ENCODE measurements at places on chromosomes 6 and 20.

GRCh38 chr20:24432046-24432442, 37.4 kb upstream of the SYNDIG1 start:
- DNase-seq: no peak

- no peak for DNase-seq
These were observed 63.8 kb downstream of the TPD52L1 start for GRCh38 chr6:125217369-125217768.

DNA sequence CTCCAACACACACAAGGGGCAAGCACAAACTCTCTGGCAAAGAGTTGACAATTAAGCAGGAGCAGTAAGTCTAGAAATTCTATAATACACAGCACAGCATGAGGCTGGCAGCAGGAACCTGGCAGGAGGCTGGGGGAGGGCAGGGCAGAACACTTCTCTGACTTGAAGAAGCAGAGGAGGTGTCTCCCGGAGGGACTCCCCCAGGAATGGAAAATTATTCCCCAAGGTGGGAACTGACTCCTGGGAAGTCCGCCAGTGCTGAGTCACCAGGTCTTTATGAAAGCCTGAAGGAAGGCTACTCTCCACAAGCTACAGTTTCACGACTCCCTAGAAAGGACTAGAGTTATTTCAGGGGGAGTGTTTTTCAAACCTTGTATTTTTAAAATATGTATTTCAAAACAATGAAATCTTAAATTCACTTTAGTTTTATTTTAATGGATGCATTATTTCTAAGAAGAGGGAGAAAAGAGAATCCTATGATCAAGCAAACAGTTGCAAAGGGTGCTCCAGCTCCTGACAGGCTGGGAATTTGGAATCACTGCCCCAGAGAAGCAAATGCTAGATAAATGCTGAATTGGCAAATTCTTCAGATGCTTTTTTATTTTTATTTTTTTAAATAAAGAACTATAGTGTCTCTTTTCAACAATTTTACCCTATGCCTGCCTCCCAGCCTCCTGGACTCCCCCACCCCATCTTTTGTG, 192.8 kb downstream of the LY86 start:
- no peak for DNase-seq

- DNase-seq: no peak
These were observed 580.3 kb upstream of the ADGRB3 start for GRCh38 chr6:68054756-68055155.

- DNase-seq: no peak
These were observed 325.7 kb downstream of the SAMD5 start for GRCh38 chr6:147834084-147834776.

DNA sequence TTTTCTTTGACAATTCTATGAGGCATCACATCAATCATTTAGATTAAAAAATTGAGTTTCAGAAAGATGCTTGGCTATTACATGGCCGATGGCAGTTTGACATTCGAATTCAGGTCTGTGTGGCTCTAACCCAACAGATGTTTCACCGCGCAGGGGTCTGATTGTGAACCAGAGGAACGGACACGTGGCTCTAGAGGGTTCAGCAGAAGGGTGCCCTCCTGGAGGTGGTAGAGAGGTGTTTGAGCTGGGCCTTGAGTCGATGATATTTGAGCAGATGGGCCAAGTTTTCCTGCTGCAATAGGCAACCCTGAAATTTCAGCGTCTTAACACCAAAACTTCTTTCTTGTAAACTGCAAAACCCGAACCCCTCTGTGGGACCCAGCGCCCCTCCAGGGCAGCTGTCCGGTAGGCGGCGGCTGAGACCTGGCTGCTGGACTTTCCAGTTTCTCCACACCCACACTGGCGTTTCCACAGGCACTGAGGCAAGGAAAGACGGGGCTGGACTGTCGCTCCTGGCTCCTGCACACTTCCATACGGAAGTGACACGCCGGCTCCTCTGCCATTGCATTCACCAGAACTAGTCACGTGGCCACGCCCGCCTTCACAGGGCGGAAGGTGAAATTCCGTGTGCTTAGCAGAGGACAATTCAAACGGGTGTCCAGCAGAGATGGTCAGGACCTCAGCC, 11.3 kb upstream of the AFDN start:
- no peak for DNase-seq

DNA sequence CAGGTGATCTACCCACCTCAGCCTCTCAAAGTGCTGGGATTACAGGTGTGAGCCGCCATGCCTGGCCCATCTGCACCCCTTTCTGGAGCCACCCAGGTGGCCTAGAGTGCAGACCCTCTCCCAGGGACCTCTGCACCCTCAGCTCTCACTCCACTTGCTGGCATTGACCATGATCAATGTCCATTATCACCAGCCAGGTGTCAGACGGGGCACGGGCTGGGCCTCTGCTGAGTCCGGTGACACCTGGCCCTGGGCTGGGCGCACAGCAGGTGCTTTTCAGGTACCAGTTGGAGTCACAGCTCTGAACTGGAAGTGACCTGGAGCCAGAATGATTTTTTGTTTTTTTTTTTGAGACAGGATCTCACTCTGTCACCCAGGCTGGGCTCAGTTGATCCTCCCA, 91.8 kb upstream of the PMEPA1 start:
- DNase-seq: no peak

DNA sequence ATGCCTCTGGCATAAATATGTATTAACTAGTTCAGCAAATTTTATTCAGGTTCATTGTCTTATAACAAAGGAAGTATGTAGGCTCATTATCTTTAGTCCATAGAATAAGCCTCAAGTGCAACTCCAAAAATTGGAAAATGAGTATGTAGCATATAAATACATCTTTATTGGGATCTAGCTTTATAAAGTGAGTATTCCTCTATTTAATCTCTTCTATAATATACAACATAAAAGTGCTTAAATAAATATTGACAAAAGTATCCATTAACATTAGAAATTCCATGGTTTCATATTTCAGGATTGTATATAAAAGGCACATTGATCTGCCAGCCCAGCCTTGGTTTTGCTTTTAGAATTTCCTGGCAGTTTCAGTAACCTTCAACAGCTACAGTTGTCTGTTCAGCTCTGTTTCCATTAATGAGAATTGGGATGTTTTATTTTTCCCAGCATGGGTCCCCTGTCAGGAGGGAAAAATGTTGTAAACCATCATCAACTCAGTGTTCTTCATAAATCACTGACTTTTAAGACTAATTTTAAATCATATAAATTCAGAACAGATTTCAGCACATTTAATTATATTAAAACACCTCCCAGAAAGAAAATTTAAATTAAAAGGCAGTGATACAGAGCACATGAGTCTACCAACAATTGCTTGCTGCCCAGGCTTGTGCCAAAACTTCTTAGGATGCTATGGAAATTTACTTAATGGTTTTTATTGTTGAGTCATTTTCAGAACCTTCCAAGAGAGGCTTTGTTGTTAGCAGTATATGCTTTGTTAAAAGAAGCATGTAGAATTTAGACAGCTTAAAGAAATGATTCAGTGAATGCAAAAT, 119.7 kb downstream of the ADGRG6 start:
- no peak for DNase-seq

DNA sequence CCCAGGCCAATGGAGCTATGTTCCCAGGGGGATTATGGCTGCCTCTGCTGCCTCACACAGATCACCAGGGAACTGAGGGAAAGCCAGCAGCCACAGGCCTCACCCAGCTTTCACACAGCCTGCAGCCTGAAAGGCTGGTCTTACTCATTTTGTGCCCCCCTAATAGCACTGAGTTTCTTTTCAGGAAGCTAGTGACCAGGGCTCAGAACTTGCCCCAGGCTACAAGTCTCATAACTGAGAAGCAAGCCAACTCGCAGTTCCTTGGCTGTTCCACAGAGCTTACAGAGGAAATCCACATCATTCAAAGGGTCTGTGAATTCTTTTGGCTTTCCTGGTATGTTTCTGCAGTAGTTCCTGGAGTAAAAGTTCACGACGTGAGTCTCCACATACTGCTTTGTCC, 524.8 kb upstream of the GJE1 start:
- DNase-seq: no peak

DNA sequence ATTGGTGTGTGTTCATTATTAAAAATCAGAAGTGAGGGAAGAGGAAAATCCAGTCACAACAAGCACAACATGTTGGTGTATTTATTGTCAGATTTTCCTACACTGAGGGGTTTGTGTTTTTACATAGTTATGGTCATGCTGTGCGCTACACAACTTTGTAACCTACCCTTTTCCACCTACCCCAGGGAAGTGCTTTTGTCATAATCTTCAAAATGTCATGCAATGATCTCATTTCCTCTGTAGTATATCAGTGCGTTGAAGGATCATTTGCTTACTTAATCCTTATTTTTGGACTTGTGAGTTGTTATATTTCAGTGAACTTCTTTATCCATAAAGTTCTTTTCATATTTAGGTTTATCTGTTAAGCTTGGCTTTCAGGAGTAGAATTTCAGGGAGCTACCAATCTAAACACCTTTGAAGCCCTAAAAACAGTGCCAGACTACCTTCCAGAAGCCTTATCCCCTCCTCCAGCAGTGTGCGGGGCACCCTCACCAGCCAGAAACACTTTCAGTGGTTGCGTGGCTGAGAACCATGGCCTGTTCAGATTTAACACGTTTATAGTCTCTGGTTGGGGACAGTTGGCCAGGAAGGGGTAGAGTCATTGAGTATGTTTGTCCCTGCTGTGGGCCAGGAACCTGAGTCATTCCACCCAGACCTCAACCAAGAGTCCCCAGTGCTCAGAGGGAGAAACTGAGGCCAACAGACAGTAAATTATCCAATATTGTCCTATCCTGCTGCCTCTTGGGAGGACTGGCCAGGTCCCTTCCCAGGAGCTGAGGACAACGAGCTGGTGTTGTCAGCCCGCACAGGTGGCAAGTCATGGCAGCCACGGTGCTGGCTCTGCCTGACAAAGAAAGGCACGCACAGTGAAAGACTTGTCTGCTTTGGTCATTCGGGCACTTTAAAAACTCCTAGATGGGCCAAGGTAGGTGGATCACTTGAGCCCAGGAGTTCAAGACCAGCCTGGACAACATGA, 40.3 kb downstream of the STK35 start:
- DNase-seq: no peak

DNA sequence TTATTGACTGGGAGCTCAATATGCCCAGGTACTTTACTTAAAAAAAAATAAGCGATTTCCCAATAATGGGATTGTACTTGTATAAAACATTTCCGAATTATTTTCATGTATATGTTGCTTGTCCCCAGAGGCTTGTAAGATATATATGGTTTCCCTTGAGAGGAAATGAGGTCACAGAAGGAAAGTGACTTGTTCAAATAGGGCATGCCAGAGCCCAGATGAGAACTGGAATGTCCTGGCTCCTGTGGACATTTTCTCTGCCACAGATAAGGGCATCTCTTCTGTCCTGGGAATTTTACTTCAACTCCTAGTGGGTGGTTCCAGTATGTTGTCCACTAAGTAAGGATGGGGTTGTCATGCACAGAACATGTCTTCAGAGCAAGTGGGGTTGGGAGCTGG, 63.0 kb downstream of the LYRM2 start:
- no peak for DNase-seq

DNA sequence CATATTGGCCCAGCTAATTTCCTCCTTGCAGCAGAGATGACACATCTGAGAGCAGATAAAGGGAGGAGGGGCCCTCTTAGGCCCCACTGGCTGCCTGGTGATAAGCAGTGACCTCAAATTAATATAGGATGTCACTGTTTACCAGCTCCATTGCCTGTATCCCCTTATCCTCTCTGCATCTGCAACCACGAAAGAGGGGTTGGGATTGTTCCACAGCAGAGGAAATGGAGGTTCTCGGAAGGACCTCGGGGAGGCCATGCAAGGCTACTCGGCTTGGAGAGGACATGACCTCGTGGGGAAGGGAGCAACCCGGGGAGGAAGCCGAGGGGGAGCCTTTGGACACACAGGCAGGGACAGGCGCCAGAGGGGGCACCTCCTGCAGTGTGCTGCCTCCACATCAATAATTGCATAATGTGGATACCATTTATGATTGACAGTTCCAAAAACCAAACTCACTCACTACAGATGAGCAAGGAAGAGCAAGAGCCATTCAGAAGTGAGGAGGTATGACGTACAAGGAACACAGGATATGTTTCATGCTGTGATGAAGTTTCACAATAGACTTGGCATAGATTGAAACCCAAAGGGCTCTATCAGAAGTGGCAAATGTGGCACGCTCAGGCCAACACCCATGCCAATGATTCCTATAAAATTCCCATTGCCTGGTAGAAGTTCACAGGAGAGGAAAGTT, 177.2 kb upstream of the RNF24 start:
- no peak for DNase-seq

DNA sequence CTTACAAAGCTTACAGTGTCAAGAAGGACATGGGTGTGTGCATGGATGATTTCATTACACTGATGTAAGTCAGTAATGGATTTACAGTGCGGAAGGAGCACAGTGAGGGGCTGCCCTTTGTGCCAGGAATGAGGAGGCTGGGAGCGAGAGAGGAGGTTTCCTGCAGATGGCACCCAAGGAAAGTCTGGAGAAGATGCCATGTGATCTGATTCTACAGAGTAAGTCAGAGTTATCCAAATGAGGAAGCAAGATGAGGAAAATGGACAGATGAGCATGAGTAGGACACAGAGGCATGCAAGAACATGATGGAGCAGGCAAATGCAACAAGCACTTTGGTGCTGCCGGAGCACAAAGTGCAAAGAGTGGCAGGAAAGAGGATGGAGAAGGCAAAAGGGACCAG, 29.7 kb downstream of the MAP7 start:
- DNase-seq: no peak

DNA sequence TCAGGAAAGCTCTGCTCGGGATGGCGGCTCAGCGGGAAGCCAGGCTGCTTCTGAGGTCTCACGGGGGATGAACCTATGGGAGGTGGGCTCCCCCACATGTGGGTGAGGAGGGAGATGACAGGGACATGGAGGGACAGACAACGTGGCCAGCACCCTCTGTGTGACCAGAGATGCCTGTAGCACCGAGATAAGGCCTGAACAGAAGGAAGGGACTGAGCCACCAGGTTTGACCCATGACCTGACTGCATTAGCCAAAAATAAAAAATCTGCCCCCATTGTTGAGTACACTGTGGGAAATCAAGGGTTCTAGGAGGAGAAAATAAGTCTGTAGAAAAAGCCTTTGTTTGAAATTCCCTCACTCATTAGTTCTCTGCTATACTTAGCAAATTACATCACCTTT, 105.7 kb downstream of the RNASET2 start:
- no peak for DNase-seq

DNA sequence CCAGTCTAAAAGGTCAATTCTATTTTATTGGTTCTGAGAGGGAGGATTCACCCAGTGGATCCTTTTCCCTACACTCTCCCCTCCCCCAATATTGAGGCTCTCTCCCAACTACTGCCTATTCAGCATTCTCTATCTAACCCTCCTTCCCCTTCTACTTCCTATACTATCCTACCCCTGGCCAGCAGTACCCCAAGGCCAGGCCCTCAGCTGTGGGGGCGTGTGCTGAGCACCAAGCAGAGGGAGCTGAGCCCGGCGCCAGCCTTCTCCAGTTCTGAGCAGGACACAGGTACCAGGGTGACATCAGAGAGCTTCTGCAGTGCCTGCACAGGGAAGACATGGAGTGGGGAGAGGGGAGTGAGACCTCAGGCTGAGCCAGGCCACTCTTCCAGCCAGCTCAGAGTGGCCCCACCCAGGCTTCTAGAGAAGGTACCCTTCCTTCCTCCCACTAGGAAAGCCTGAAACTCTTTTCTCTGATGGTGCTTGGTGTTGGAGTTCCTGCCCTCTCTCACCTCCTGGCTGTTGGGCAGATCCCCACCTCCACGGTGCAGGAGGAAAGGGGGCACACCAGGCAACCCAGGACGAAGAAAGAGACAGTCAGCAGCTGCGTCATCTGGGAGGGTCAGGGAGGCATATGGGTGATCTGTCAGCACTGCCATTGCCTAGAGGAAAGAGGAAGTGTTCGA, 1.9 kb downstream of the DDAH2 start:
- no peak for DNase-seq

- no peak for DNase-seq
These were observed 574.3 kb downstream of the COL12A1 start for GRCh38 chr6:74631564-74631963.

GRCh38 chr6:169780571-169781091, 29.2 kb downstream of the ERMARD start:
- DNase-seq: no peak
